ENCODE measurements at places on chromosomes 1 and 21. TPM values are rescaled to one million over a fixed set of nuclear protein-coding genes. Genes with fewer than 3 reads are reported as not detected.

- no peak for DNase-seq
Observed at GRCh38 chr1:200124309-200124708, 96.8 kb downstream of the NR5A2 start.

- DNase-seq = no peak
Observed at GRCh38 chr1:210796421-210796820, 337.5 kb downstream of the KCNH1 start.

Gene OXCT2
- 0.38 TPM for polyA plus RNA-seq

DNA sequence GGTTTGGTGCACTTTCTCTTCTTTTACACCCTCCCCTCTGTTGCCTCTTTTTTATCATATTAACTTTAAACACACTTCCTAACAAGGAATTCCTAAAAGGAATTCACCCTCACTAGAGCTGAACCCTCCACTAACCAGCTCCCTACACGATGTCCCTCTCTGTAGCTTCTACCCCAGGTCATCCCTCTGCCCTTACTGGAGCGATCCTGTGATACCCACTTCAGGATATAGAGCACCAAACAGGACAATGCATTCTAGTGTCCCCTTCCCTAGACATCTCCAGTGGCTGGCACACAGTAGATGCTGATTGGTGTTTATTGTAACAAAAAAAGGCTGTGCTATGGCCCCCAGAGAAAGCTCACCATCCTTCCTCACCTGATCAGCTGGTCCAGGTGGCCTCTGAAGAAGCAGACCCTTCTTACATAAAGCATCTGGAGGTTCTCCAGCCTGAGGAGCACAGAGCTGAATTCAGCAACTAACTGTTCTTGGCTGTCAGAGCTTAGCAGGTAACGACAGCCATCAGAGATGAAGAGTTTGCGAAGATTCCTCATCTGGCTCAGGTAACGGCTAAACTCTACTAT is 1.4 kb downstream of the PRAMEF18 start:
- DNase-seq = no peak

Gene CLDN17
- polyA plus RNA-seq = not detected

GRCh38 chr1:198829944-198830343 is 191.1 kb downstream of the PTPRC start:
- peak; percentile 4 for DNase-seq

Gene TMEM183A
- polyA plus RNA-seq = 60.3 TPM

Gene HORMAD1
- not detected for polyA plus RNA-seq

DNA sequence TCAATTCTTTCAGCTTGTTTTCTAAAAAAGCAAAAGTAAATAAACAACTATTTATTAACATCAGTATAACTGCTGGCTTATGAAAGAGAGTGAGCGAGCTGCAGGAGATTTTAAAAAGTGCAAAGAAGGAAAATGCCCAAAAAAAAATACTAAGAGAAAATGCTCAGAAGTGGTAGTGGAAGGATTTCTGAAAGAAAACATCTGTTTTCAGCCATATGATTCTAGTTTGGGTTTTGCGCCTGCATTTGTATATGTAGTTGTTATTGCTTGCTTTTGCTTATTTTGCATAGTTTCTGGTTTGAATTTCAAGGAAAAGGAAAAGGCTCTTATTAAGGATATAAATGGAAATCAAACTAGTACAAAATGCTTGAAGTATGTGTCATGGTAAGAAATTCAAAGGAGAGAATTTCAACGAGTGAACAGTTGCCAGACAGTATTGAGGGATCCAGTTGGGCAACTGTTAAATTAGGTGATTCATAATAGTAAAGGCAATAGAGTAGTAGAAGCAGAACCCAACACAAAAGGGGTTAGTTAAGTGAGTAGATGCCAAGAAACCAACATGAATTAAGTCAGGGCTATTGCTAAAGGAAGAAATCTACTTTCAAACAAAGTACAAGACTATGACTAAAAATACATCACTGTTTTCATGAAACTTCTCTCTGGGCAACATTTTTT is 1.2 kb downstream of the GBP5 start:
- DNase-seq = peak; percentile 19

Gene PROX1
- polyA plus RNA-seq = 9.4 TPM

Gene DNM3
- polyA plus RNA-seq = 5.5 TPM

Gene PTGFRN
- 64.4 TPM for polyA plus RNA-seq

Gene PTPRF
- 249 TPM for polyA plus RNA-seq

- DNase-seq = no peak
Observed at GRCh38 chr1:67759692-67760029, 73.6 kb downstream of the GNG12 start.

DNA sequence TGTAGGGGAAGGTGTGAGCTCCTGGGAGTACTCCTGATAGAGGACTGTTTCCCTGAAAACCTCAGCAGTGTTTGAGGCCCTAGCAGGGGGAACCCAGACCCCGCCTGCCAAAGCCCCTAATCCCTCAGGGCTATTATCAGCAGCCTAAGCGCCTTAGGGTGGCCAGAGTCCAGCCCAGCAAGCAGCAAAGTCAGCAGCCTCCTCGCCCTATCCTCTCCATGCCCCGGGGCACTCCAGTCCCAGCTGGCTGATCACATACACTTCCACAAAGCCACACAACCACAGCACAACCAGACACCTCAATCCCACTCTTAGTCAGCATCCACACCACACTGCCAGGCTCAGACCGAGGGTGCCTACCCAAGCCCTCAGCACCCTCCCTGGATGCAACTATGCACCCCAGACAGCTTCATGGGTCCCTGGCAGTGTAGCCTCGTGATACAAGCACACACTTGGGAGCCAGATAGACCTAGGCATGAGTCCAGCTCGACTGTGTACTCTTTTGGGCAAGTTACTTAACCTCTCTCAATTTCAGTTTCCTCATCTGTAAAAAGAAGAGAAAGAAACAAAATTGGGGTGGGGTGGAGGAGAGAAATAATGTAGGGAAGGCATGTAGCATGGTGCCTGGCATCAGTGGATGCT is 7.1 kb downstream of the IGSF9 start:
- no peak for DNase-seq

Gene CNR2
- 0.17 TPM for polyA plus RNA-seq

DNA sequence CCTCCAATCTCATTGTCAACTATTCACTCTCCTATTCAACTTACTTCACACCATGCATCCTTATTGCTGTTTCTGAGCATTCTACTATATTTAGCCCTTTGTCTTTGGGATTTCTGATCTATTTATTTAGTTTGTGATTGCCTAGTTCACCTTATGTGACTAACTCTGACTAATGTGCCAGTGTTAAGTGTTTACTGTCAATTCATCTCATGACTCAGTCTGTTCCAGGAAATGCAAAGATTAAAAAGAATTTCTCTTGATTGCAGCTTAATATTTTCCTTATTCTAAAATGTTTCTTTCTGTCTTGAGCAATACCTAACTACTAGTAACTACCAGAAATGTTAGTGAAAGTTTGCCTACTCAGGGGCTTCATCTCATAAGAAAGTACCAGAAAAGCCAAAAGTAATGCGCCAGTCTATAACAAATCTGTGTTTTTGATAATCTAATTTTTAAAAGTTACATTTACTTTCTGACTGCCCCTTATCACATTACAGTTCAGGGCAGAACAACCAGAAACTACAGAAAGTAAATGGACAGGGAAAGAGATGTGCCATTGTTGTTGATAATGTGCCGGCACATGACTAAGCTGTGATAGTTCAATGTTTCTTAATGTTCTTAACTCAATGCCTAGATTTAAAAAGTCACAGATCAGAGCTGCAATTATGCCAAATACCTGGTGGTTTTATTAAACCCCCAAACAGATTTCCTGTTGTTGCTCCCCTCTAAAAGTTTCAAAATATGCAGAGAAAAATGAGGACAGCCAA is 556.5 kb downstream of the PTBP2 start:
- DNase-seq = no peak

GRCh38 chr21:43273016-43273707 is 104.4 kb downstream of the CRYAA start:
- no peak for DNase-seq

- no peak for DNase-seq
Observed at GRCh38 chr1:246690100-246690499, 34.1 kb upstream of the SCCPDH start.

Gene VCAM1
- polyA plus RNA-seq = 30.5 TPM

GRCh38 chr1:242243472-242243871 is 244.6 kb upstream of the MAP1LC3C start:
- no peak for DNase-seq

Gene TDRD10
- 3.1 TPM for polyA plus RNA-seq

Gene SPRR2G
- not detected for polyA plus RNA-seq

- no peak for DNase-seq
Observed at GRCh38 chr21:33230545-33231324, 997 bp downstream of the IFNAR2 start.

- no peak for DNase-seq
Observed at GRCh38 chr1:210715072-210715471, 386.4 kb downstream of the HHAT start.

Gene IL19
- polyA plus RNA-seq = not detected

Gene SMPDL3B
- polyA plus RNA-seq = 12.9 TPM
